T-helper 17 cell (primary cell): ENCODE measurements at places on chromosomes 16 and 17. TPM values are rescaled to one million over a fixed set of nuclear protein-coding genes. Genes with fewer than 3 reads are reported as not detected.
A peak's percentile ranks its signal among the peaks of the same experiment; 100 is the strongest.

Gene SLFN12L
- total RNA-seq = 90.1 TPM

Gene KRT33A
- not detected for total RNA-seq

GRCh38 chr17:41689497-41690299 is 1.0 kb downstream of the EIF1 start:
- peaks cover 34% of the 10 kb centered on the region for H3K4me1 ChIP-seq
- peaks cover 4% of the 10 kb centered on the region for H3K27me3 ChIP-seq
- H3K36me3 ChIP-seq = peaks cover 10% of the 10 kb centered on the region

DNA sequence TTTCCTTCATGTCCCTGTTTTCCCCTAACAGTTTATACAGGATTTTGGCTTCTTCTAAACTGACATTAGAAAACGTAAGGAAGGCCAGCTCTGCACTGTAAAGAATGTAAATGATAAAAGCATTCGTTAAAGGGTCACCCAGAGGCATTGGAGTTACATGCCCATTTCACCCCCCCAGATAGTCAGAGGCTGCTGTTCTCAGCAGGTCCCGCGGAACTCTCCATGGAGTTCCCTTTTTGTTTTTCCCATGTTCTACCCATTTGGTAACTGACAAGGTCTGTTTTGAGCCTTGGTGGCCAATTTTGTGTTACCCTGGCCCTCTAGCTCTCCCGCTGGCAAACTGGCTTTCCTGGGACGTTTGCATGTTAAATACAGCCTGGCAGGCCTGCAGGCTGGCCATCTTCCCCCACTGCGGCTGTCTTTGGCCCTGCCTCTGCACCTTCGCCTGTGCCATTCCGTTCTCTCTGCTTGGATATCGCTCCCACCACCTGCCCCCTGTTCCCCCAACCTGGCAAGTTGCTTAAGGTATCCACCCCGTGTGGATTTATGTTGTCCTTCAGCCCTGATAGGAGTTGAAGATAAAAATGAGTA is 49.7 kb downstream of the EPN2 start:
- no peak overlapping the region for H3K4me3 ChIP-seq
- DNase-seq = no peak
- H3K27ac ChIP-seq = peak overlapping the region; percentile 45
- H3K36me3 ChIP-seq = peaks cover 6% of the 10 kb centered on the region
- peaks cover 24% of the 10 kb centered on the region for H3K4me1 ChIP-seq

GRCh38 chr17:7445619-7445968 is 733 bp downstream of the CHRNB1 start:
- H3K27ac ChIP-seq = peak overlapping the region; percentile 21
- peak overlapping the region; percentile 87 for H3K4me3 ChIP-seq
- peaks cover 10% of the 10 kb centered on the region for H3K36me3 ChIP-seq
- peaks cover 13% of the 10 kb centered on the region for H3K4me1 ChIP-seq
- H3K27me3 ChIP-seq = peaks cover 58% of the 10 kb centered on the region
